C1 segment of cervical spinal cord (tissue), 14 donors: ENCODE measurements at places on chromosomes 5 and 9.

DNA sequence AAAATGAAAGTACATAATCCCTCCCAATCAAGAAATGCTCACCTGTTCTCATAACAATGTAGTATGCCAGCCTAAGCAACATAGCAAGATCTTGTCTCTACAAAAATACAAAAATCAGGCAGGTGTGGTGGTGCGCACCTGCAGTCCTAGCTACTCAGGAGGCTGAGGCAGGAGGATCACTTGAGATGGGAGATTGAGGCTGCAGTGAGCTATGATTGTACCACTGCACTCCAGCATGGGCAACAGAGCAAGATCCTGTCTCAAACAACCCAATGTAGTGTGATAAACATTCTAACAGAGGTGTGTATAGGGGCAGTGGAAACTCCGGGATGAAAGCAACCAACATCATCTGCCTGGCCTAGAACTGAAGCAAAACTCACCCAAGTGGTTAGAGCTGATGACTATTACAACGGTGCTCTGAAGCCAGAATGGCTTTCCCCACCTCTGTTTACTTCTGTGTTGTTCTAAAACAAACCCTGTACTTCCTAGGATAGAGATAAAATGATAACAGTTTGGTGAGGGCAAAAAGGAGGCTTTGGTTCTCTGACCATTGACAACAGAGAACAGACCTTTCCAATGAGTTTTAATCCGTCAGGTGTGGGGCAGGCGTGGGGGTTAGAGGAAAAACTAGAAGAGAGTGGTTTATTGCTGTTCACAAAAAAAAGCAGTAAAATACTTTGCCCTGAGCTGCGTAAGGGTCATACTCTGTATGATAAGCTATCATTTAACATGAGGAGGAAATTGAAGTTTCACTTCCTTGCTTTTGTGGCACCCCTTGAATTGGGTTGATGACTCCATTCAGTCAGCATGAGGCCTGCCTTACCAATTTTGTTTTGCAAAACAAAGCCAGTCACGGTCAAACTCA is 18.9 kb downstream of the WNT8A start:
- DNase-seq: no peak

DNA sequence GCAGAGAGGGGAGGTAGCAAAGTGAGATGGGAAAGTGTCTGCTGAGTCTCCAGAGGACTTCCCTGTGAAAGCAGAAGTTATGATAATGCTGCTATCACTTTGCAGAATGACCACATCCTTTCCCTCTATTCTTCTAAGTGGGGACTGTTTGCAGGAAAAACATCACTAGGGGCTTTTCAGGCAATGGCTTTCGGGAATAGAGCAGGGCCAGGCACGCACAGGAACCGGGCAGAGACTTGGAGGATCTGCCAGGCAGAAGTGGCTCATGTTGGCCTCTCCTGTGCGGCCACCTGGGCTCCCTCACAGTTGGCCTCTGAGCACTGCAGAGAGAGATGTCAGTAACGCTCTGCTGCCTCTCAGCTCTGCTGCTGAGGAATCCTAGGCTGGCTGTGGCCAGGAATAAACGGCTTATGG is 214.7 kb downstream of the MAST4 start:
- no peak for DNase-seq

DNA sequence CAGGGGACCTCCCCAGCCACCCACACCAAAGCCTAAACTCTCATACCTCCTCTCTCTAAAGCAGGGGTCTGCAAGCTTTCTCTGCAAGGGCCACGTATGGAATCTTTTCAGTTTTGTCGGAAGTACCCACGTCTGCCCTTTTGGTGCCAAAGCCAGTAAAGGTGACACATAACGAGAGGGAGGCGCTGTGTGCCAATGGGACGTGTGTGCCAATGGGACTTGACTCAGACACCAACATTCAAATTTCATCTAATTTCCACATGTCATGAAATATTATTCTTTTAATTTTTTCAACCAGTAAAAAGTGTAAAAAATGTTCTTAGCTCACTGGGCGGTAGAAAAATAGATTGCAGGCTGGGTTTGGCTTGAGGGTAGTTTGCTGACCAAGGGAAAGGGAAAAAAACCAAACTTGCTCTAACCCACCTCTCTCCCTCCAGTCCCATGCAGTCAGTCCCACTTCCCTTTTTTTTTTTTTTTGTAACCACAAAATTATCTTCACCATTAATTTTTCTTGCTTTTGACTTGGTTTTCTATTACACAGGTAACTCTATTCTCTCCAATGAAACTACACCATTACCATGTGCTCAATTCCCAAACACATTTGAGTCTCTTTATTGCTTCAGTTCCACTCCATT is 25.5 kb downstream of the OR2V1 start:
- DNase-seq: no peak

DNA sequence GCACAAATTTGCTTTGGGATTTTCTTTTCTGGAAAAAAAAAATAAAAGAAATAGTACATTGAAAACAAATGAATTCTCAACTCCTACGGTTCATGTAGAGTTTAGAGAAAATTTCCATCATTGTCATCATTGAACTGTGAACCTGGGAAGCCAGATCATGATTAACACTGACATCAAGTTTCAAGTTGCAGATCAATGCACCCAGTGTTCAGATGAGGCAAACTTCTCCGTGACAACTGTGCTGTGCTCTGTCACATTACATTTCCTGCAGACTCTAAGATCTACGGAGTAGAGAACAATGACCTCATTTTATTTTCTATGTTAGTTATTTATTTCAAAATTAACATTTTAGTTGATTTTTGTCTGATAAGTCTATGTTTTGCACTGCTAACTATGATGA is 99.7 kb downstream of the MAP1B start:
- DNase-seq: no peak

GRCh38 chr5:76544268-76544926 is 78.8 kb downstream of the F2RL2 start:
- DNase-seq: no peak

DNA sequence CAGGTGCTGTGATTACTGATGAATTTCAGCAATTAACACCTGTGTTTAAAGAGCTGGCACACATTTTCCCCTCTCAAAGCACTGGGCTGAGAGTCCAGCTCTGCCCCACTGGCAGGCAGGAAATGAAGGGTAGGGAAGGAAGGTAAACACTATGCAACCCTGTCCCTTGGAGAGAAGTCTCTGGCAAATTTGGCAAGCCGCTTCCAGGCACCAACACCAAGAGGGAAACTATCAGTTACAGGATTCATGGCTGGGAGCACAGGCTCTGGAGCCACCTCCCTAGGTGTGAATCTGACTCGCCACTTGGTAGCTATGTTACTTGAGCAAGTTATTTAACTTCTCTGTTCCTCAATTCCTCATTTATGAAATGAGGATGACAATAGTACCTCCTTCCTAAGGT is 3.3 kb downstream of the ANKS6 start:
- no peak for DNase-seq

GRCh38 chr9:79610791-79611614 is 39.2 kb downstream of the TLE4 start:
- no peak for DNase-seq

GRCh38 chr5:102801371-102801770 is 46.3 kb downstream of the PAM start:
- no peak for DNase-seq

- DNase-seq: no peak
Measured at GRCh38 chr9:22307013-22307711, 139.5 kb upstream of the DMRTA1 start.

- DNase-seq: no peak
Measured at GRCh38 chr9:19186232-19186631, 44.3 kb upstream of the DENND4C start.

DNA sequence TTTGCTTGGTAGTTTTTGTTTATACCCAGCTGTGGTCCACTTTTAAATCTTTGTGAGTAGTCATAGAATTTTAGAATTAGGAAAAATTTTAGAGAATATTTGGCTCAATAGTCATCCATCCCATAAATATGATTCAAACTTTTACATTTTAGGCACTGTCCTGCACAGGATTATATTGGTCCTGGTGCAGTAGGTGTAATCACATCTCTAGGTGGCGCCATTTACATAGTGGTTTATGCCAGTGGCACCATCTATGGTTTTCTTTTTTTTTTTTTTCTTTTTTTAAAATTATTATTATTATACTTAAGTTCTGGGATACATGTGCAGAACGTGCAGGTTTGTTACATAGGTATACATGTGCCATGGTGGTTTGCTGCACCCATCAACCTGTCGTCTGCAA is 260.7 kb upstream of the KCNN2 start:
- no peak for DNase-seq

- no peak for DNase-seq
Measured at GRCh38 chr5:122751293-122751782, 23.5 kb upstream of the SNX2 start.

DNA sequence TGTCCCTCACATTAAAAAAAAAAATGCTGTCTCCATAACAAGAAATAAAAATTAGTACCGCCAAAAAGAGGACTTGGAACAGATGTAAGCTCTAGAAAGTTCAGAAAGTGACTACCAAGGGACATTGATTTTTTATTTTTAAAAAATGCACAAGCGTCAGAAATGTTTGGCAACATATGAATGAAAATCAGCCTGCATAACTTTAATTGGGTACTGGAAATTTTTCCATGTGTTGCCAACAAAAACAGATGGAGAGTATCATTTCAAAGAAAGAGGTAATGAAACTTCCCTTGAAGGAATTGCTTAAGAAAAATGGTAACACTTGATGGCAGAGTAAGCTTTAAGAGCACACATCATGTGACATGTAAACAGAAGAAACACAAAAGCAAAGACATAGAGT is 47.2 kb downstream of the OR2K2 start:
- no peak for DNase-seq

DNA sequence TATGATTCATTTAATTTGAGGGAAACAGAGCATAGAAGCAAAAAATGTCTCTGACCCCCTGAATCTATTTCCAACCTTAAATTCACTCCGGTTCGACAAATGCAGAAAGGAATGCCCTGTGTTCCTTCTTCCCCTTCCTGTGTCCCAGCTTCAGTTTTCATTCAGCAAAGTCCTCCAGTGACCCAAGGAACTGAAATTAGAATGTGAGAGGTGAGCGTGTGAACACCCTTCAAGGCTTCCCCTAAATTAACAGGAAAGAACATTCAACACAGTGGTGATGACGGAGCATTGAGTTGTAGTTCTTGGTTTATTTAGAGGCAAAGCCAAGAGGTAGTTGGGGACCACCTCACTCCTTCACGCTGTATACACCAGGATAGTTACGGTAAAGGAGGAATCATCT is 97.6 kb upstream of the CTSL start:
- no peak for DNase-seq

DNA sequence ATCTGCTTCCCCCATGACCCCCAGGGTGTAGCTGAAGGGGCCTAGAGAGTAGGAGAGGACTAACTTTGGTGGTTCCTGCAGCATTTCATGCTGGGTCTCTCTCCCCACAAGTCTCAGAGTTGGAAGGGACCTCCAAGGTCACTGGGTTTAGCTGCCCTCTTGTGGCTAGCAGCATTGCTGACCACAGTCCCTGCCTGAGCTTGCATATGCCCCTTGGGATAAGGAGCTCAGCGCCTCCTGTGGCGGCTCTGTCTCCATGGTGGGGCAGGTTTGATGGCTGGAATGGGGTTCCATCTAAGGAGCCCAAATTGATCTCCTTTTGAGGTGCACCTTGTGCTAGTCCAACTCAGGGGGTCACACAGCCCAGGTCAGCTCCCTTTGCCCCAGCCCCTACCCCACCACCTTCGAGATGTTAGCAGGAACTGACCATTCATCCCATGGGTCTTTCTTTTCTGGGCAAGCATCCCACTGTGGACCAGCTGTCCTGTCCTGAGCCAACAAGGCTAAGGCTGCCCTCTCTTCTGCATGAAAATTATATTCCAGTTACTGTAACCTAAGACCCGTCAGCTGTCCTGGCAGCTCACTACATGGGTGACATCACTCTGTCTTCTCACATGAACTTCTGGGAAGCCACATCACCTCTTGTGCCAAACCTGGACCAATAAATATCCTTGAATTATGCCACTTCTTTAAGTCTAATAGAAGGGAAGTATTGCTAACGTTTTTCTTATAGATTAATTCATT is 196.2 kb downstream of the HSPA4 start:
- DNase-seq: no peak

DNA sequence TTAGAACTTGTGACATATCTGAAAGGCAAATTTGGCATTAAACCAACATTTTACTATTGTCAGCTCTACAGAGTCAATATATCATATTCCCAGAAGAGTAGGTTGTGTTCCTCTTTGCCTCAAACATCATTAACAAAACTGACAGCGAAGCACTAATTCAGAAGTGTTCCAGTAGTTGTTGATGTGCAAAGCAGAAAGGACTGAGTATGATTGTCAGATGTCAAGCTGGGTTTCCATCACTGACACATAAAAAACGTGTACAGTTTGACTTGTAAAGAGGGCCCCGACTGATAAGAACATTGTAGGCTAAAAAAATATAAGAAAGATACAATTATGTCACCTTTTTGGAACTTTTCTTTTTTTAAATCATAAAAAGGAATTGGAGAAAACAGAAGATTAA is 101.5 kb upstream of the ZNF608 start:
- DNase-seq: no peak

GRCh38 chr5:148378670-148379069 is 5.1 kb upstream of the FBXO38 start:
- DNase-seq: no peak

DNA sequence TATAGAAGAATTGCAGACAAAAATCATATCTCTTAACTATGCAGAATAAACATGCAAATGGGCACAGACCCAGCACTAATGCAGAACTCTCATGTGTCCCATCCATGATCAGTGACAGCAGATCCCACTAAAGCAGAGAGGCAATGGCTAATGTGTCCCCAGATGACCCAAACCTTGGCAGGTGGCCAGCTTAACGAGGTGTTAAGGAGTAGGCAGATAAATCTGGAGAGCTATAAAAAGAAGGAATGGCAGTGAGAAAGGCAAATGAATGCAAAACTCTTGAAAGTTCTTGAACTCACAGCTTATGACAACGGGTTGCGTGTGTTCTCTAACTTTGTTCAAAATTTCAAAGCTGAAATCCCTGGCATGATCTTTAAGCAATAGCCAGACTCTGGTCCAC is 265.4 kb downstream of the RASEF start:
- DNase-seq: no peak

GRCh38 chr5:31895199-31895820 is 256.4 kb downstream of the PDZD2 start:
- no peak for DNase-seq

GRCh38 chr9:69265891-69266290 is 59.1 kb upstream of the ENTREP1 start:
- DNase-seq: no peak

- no peak for DNase-seq
Measured at GRCh38 chr5:9301200-9301599, 244.7 kb downstream of the SEMA5A start.
